Activated T-helper 2 cell treated with anti-CD3 and anti-CD28 coated beads, Interferon-gamma antibody, Interleukin-2, Interleukin-4, amounts not matched to agents 10 μg/mL and 5 μg/mL and 100 μg/mL, durations not matched to agents 14 hours and 24 hours and 36 hours (primary cell): ENCODE measurements at places on chromosomes 2 and 18. TPM values are rescaled to one million over a fixed set of nuclear protein-coding genes. Genes with fewer than 3 reads are reported as not detected.

DNA sequence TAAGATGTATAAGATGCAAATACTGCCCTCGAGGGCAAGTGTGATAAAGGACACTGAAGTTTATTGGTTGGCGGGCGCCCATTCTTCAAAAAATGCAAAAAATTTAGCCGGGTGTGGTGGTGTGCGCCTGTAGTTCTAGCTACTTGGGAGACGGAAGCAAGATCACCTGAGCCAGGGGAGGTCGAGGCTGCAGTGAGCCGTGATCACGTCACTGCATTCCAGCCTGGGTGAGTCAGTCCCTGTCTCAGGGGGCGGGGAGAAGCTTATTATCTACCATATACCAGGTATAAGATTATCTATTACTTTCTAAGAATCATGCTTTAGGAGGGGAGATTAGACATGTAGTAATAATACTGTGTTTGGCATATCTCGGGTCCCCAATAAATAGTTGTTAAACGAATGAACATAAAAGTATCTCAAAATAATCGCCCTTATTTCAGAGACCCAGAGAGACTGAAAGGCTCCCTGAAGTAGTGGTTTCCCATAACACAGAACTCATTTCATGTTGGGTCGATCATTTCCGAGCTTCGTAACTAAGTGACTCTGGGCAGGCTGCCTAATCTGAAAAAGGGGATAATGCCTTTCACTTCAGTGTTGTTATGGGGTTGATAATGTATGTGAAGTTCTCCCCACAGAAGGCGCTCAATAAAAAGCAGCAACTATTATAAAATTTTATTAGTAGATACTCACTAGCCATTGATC lies 1.2 kb upstream of the SELENOI start:
- H3K4me1 ChIP-seq = peaks cover 26% of the 10 kb centered on the region
- H3K27ac ChIP-seq = peak overlapping the region; percentile 99
- H3K36me3 ChIP-seq = peaks cover 22% of the 10 kb centered on the region
- H3K27me3 ChIP-seq = no peaks in the 10 kb centered on the region

DNA sequence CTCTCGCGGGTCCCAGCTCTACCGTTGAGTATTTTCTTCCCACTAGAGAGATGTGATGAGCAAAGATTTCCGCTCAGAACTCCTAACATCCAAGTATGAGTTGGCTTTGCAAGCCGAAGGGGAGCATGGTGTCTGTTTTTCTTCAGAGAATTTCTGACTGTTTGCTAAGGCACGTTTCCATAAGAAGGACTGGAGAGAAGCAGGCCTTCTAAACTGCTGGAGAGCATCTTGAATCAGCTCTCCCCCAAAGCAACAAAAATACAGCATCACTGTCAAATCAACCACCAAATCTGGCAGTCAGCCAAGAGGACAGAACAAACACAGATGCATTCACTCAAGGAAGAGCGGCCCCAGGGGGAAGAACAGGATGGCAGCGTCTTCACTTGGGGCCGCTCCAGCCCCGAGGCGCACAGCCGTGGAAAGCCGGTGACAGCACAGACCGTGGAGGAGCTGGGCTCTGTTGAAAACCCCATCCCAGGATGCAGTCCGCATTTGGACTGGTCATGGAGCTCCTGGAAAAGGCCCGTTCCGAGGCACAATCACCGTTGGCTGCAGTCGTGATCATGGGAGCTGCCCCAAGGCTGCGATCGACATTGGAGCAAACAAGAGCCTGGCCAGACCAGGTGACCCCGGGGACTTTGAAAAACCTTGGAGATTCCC lies 101.4 kb downstream of the NFATC1 start:
- no peaks in the 10 kb centered on the region for H3K27me3 ChIP-seq
- H3K36me3 ChIP-seq = peaks cover 72% of the 10 kb centered on the region
- H3K4me3 ChIP-seq = no peak overlapping the region
- no peak overlapping the region for H3K27ac ChIP-seq
- H3K4me1 ChIP-seq = peaks cover 2% of the 10 kb centered on the region

DNA sequence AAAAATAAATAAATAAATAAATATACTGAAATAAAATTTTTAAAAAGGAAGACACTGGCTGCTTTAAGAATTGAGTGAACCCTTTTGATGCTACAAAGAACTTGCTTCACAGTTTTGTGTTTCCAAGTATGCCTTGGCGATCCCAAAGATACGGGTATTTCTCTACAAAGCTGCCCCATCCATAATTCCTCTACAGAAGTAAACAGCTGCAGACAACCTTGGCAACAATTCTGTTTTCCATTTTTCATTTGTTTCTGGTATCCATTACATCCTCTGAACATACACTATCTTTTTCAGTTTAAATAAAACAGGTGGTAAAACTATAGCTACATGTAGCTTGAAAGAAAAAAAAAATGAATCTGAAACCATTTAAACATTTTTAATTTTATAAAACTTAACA lies 552.8 kb upstream of the KLHL29 start:
- no peaks in the 10 kb centered on the region for H3K36me3 ChIP-seq
- no peaks in the 10 kb centered on the region for H3K27me3 ChIP-seq
- no peak overlapping the region for H3K27ac ChIP-seq
- no peaks in the 10 kb centered on the region for H3K4me1 ChIP-seq
- no peak for DNase-seq

GRCh38 chr2:44616667-44617155 lies 255.0 kb downstream of the CAMKMT start:
- no peak overlapping the region for H3K27ac ChIP-seq
- H3K36me3 ChIP-seq = no peaks in the 10 kb centered on the region
- H3K27me3 ChIP-seq = no peaks in the 10 kb centered on the region
- no peak for DNase-seq

- H3K4me1 ChIP-seq = peaks cover 44% of the 10 kb centered on the region
- H3K36me3 ChIP-seq = peaks cover 40% of the 10 kb centered on the region
- H3K27ac ChIP-seq = peak overlapping the region; percentile 82
- DNase-seq = peak; percentile 89
Measured at GRCh38 chr2:173963817-173964564, 1.2 kb downstream of the SP3 start.

DNA sequence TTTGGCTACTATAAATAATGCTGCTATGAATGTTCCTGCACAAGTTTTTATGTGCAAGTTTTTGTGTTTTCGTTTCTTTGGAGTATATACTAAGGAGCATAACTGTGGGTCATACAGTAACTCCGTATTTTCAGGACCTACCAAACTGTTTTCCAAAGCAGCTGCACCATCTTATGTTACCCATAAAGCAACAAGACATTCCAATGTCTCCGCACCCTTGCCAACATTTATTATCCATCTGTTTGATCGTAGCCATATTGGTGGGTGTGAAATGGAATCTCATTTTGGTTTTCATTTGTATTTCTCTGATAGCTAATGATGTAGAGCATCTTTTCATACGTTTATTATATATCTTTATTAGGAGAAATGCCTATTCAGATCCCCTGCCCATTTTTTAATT lies 13.8 kb downstream of the TMEM131 start:
- no peak for DNase-seq
- no peak overlapping the region for H3K27ac ChIP-seq
- no peak overlapping the region for H3K4me3 ChIP-seq
- H3K27me3 ChIP-seq = no peaks in the 10 kb centered on the region

DNA sequence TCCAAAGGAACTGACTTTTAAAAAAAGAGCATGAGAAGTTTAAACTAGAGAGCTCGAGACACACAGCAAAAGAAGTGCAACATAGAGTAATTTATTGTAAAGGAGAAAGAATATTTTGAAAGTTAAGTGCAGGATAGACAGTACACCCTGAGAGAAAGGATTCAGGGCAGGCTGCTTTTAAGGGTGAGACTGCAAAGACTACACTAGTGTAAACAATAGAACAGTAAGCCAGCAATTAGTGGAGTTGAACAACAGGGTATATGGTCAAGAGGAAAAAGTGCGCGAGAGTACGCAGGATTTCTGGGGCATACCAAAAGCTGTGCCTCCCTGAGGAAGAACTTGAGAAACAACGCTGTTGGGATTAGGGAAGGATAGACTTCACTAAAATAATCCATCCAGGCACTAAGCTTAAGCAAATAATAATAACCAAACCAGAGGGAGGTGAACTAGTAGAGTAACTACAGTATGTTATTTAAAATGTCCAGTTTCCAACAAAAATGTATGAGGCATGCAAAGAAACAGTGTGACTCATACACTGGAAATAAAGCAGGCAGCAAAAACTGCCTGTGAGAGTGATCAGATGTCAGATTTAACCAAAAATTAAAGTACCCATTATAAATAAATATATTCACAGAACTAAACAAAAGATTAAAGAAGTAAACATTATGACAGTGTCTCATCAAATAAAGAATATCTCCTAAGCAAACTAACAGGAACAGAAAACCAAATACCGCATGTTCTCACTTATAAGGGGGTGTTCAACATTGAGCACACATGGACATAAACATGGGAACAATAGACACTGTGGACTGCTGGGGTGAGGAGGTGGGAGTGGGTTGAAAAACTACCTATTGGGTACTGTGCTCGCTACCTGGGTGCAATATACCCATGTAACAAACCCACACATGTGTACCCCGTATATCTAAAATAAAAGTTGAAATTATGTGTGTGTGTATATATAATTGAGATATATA lies 40.5 kb upstream of the EMILIN2 start:
- peaks cover 41% of the 10 kb centered on the region for H3K36me3 ChIP-seq
- no peak for DNase-seq
- H3K4me3 ChIP-seq = no peak overlapping the region
- no peaks in the 10 kb centered on the region for H3K27me3 ChIP-seq

DNA sequence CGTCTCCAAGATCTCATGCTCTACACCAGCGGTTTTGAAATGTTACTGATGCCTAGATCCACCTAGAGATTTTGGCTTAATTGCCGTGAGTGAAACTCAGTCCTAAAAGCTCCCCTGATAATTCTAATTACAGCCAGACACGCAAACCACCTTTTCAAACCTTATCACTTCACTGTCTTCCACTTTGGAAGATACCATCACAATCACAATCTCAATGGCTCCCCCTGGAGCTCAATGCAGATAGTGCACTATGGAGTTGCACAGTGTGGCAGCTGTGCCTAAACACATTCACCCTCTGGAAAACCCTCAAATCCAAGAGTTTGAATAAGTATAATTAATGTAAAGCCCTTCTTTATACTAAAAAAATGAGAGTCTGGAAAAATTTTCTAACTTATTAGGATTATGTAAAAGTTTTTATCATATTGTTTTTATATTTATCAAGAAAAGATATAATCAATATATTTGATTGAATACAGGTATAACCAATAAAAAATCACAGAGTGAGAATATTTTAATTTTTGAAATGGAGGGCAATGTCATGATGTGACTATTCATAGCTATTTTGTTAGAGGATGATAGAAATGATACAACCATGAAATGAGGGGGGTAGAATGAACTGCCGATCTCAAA lies 102.9 kb upstream of the SLC8A1 start:
- H3K4me3 ChIP-seq = no peak overlapping the region
- H3K27me3 ChIP-seq = peaks cover 7% of the 10 kb centered on the region
- H3K36me3 ChIP-seq = no peaks in the 10 kb centered on the region
- H3K27ac ChIP-seq = no peak overlapping the region

DNA sequence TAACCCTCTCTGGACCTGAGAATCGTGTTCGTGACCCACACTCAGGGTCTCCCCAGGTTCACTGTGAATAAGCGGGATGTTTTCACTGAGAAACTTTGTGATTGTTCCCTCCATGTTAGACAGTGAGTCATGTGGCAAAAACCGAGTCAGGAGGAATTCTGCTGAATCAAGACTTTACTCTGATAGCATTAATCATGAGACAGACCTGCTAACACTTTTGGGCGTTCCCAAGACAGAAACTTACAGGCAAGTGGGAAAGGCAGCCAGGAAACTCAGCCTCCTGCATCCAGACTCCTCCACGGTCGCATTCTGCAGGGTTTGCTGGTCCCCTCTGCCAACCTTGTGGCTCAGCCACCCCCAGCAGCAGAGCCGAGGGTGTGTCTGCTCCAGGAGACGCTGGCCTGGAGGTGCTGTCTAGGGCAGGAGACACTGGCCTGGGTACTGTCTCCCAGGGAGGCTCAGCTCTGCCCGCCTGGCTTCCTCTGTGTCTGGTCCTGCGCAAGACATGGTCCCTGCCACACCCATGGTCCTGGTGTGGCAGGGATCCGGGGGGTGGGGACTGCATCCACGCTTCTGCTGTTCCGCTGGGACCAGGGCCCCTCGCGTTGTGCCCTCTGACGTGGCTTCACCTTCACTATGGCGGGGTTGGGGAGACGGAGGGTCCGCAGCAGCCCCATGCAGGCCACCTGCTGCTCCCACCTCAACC lies 177.4 kb downstream of the TWIST2 start:
- no peaks in the 10 kb centered on the region for H3K36me3 ChIP-seq
- H3K27ac ChIP-seq = no peak overlapping the region
- peaks cover 2% of the 10 kb centered on the region for H3K27me3 ChIP-seq
- H3K4me1 ChIP-seq = no peaks in the 10 kb centered on the region
- no peak for DNase-seq

GRCh38 chr18:32251466-32251865 lies 61.6 kb downstream of the MEP1B start:
- H3K36me3 ChIP-seq = no peaks in the 10 kb centered on the region
- no peak overlapping the region for H3K4me3 ChIP-seq
- DNase-seq = no peak
- peaks cover 21% of the 10 kb centered on the region for H3K27me3 ChIP-seq
- no peaks in the 10 kb centered on the region for H3K4me1 ChIP-seq
- H3K27ac ChIP-seq = no peak overlapping the region

- no peak overlapping the region for H3K4me3 ChIP-seq
- DNase-seq = no peak
- peaks cover 58% of the 10 kb centered on the region for H3K36me3 ChIP-seq
- no peak overlapping the region for H3K27ac ChIP-seq
Measured at GRCh38 chr2:151486053-151486452, 76.4 kb downstream of the RIF1 start.

DNA sequence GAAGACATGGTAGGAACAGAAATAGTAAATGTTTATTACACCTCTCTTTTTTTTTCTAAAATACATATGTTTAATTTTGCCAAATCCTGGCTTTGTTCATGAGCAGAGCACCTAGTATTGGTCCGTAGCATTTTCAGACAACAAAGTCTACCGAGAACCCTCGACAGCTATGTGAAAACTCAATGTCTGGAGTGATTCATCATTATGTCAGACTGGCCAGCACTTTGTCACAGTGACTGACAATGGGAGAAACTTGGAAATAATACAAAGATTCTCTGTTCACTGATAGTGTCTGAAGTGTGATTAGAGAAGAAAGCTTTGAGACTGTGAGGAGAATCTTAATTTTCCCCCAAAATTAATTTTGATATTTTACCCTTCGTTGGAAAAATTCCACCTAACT lies 143.0 kb downstream of the HNMT start:
- no peaks in the 10 kb centered on the region for H3K36me3 ChIP-seq
- no peak overlapping the region for H3K27ac ChIP-seq
- no peak overlapping the region for H3K4me3 ChIP-seq
- H3K27me3 ChIP-seq = no peaks in the 10 kb centered on the region
- no peaks in the 10 kb centered on the region for H3K4me1 ChIP-seq

DTNA gene
- 0.73 TPM in 1 of 2 replicates, not detected in the other for total RNA-seq

ERFE gene
- 0.46 and 1.1 TPM in 2 replicates for total RNA-seq
